ENCODE measurements at places on chromosomes 16 and 17. TPM values are rescaled to one million over a fixed set of nuclear protein-coding genes. Genes with fewer than 3 reads are reported as not detected.

- DNase-seq = no peak
Measured at GRCh38 chr17:19928299-19928698, 49.3 kb downstream of the AKAP10 start.

DNA sequence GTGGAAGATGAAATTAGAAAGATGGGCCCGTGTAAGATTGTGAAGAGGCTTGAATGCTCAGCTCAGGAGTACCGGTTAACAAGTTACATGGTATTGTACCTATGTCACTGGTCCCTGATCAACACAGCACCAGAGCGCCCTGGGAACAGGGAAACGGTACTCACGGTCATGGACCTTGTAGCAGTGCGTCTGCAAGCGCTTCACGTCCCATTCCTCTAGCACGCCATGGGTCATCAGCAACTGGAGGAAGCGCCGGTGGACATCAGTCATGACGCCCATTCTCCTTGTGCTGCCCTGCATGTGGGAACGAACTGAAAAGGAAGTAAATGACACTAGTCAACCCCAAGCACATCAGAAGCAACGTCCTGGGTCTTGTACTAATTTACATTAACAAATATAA lies 11.3 kb downstream of the NSMCE1 start:
- DNase-seq = peak; percentile 86

DNA sequence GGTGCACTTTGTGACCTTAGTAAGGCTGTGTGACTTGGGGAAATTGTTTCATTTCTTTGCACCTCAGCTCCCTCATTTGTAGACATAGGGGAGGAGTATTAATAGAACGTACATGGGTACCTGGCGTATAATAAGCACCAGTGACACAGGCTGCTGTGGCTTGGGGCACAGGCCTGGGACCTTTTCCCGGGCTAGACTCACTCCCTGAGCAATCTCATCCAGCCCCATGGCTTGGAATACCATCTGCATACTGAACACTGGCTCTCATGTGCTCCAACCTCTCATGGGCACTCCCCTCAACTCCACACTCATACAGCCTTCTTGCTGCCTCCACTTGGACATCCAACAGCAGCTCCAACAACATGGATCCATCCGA lies 41.0 kb upstream of the MRPS23 start:
- no peak for DNase-seq

The KIF2B gene
- total RNA-seq = not detected

DNA sequence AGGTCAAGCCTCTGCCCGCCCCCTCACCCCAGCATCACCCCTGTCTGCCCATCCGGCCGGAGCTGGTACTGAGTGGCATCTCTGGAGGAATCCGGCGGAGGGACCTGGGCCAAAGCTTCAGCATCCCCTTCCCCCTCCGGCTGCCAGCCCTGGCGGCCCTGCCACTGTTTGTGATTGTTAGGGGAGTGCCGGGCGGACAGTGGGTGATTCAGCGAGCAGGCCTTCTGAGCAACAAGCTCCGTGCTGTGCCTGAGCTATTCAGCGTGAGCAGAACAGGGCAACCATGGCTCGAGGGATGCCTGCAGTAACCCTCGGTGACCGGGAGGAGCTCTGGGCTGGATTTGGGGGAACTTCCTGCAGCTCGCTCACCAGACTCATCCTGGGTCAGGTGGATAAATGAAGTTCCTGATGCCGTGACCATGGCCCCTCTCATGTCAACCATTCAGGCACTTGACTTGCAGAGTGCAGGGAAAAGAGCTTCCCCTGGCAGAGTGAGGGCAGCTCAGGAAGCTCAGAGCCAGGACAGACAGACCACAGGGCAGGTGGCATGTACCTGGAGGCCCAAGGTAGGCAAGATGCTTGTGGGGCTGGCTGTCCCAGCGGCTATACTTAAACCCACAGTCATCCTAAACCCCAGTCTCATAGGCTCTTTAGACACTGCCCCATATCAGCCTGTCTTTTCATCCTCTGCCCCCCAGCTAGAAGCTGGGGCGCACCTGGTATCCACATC lies 24.3 kb upstream of the MLKL start:
- DNase-seq = no peak

DNA sequence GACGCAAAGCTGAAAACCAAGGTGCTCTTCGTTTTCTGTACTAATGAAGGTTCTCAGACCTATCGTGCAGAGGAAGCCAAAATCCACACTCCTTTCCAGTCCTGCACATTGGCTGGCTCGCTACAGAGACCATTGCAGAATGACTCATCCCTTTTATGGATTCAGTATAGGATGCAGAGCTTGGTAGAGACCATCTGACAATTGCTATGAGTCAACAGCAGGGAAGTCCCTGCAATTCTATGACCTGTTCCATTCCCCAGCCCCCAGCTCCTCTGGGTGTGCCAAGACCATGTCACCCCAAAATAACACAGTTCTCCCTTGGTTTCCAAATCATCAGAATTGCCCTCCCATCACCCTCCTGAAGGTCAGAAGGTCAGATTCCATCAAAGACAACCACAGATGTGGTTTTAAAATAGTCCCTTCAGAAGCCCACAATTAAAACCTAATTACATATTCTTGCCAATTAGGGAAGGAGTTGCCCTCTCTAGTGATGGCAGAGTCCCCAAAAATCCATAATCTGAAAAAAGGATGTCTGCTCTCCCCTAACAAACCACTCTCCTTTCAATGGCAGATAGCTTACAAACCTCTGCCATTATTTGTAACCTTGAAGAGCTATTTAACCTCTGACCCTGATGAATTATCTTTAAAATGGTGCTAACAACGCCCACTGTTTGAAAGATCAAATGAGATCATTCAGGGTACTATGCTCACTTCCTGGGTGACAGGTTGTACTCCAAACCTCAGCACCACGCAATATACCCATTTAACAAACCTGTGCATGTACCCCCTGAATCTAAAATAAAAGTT lies 108.2 kb upstream of the RBBP6 start:
- DNase-seq = no peak

DNA sequence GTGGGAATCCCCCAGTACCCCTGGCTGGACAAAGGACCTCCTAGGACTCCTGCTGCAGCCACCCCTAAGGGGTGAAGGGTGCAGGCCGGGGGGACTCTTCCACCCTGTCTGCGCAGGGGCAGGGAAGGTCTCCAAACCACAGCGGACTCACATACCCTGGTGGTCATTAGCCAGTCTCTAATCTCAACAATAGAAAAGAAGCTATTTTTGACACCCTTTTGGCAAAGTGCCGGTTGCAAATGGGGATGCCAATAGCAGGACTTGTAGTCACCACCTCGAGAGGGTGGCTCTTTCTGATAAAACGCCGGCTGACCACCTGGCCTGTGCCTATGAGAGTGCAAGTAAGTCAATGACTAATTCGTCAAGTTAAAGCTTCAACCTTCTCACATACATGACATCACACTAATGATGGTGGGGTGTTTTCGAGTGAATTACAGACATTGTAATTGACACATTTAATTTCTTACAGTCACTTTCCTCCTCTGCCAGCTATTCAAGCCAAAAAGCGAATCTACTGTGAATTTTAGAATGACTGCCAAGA lies 23.1 kb upstream of the DNAH17 start:
- no peak for DNase-seq

GRCh38 chr17:80261159-80261894 lies 675 bp downstream of the RNF213 start:
- DNase-seq = peak; percentile 94

DNA sequence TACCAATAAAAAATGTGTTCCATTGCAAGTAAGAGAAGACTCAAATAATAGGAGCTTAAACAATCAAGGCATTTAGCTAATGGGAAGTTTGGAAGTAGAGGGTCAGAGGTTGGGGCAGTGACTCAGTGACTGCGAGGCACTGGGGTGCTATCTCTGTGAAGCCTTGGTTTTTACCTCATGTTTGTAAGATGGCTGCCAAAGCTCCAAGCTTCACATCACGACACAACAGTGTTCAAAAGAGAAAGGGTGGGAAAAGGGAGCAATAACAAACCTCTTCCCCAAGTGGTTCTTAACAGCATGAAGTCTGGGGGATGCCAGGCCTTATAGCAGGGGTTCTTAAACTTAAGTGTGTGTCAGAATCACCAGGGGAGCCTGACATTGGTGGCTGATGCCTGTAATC lies 26.6 kb upstream of the GPRC5B start:
- DNase-seq = no peak

The CLEC18B gene
- not detected for total RNA-seq

- DNase-seq = no peak
Measured at GRCh38 chr17:82000803-82001570, 21.7 kb downstream of the CENPX start.
